ENCODE measurements at places on chromosomes 12 and 14.

GRCh38 chr12:52220477-52220876 is 12.6 kb upstream of the KRT7 start:
- no peak for DNase-seq

DNA sequence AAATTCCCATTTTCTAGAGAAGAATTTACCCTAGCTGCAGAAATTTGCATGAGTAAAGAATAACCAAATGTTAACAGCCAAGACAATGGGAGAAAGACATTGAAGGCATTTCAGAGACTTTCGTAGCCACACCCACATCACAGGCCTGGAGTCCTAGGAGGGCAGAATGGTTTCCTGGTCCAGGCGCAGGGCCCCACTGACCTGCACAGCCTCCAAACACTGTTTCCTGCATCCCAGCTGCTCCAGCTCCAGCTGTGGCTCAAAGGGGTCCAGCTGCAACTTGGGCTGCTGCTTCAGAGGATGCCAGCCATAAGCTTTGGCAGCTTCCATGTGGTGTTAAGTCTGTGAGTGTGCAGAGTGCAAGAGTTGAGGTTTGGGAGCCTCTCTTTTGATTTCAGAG is 6.5 kb upstream of the PRR4 start:
- DNase-seq: no peak

- no peak for DNase-seq
Observed at GRCh38 chr14:100587086-100587762, at the start of gene BEGAIN. BEGAIN (minus strand) TSS chr14:100587417; CDS start chr14:100587290, 127 bp downstream.

GRCh38 chr12:112537710-112538396 is 119.1 kb downstream of the PTPN11 start:
- no peak for DNase-seq

DNA sequence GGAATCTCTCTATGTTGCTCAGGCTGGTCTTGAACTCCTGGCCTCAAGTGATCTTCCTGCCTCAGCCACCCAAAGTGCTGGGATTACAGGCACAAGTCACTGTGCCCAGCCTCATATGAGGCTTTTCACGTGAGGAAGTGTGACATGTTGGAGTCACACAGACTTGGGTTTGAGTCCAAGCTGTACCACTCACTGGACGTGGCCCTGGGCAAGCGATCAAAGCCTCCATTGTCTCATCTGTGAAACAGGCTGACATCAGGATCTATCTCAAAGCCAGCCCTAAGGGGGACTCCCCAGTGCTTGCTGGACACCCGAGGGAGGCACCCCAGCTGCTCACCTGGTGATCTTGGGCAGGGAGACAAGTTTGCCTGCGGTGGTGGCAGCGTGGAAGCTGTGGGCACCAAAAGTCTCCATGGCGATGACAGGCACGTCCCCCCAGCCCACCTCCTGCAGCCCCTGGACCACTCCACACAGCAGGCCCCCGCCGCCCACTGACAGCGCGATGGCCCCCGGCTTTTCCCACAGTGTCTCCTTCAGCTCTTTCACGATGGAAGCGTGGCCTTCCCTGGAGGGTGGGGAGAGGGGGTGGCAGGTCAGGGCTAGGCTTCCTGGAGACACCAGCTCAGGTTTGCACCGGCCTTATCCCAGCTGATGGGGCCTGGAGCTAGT is 6.7 kb downstream of the SDS start:
- DNase-seq: no peak

DNA sequence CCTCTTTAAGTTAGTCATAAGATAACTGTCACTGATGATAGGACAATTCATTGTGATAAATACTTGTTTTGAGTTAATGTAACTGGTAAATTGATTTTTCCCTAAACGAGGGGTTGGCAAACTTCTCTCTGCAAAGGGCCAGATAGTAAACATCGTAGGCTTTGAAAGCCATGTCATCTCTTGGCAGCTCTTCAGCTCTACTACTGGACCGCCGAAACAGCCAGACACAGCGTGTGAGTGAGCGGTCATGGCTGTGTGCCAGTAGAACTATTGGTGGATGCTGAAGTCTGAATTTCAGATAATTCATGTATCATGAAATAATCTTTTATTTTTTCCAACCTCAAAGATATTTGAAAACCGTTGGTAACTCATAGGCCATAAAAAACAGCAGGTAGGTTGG is 9.9 kb downstream of the PIWIL1 start:
- DNase-seq: no peak

DNA sequence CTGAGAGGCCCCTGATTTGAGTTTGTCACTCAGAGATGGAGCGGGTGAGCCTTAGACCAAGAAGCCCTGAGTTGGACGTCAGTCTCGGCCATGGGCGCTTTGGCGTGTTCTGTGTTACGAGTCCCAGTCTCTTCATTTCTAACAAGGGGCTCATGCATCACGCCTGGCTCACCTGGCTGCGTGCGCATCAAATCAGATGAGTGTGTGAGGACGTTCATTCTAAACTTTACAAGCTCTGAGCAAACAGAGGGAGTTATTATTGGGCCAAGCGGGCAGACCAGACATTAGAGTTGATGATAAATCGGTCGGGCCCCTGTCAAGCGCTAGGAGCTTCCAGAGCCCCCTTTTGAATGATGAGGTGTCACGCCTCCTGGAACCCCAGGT is 117.2 kb downstream of the CALM1 start:
- DNase-seq: no peak

DNA sequence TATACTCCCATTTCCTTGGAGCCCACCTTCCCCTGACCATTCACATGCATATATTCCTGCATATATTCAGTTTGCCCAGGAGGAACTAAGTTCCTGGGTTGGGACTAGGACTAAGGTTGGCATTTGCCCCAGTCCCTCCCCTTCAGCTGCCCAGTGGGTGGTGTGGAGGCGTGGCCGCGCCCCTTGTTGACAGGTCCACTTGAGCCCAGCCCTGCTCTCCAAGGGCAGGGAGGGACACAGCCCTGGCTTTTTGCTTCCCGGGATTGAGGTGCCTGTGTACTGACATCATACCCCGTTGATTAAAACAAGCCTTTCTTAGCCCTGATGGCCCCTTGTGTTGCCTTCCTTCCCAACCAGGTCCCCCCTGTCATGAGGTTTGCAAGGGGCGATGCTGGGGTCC is 7.3 kb downstream of the ERBB3 start:
- DNase-seq: no peak

GRCh38 chr14:22378181-22378580 is 210.8 kb downstream of the DAD1 start:
- no peak for DNase-seq

DNA sequence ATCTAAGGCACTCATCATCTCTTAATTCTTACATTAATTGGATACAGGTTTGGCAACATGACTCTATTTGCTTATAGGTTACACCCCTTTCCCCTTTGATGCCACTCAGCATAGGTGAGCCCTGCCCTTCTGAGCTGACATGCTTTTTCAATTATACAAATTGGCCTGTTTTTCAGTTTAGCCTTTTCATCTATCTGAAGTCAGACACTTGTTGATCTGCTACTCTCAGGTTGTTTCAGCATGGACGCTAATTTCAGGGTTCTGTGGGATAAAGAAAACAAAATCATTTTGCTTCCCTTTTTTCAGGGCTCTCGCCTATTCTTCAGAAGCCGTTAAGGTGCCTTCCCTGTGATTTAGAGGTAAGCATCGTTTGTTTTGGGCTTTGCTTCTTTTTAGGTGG is 55.3 kb downstream of the DACT1 start:
- DNase-seq: no peak

DNA sequence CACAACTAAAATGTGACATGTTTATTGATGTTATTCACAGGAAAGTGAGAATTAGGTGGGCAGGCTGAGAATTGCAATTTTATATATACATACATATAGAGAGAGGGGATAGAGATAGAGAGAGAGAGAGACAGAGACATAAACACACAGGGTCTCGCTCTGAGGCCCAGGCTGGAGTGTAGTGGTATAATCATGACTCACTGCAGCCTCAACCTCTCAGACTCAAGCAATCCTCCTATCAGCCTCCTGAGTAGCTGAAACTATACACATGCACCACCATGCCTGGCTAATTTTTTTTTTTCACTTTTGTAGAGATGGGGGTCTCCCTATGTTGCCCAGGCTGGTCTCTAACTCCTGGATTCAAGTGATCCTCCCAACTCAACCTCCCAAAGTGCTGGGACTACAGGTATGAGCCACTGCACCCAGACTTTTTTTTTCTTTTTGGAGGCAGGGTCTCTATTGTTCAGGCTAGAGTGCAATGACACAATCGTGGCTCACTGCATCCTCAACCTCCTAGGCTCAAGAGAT is 49.1 kb downstream of the R3HDM2 start:
- no peak for DNase-seq

DNA sequence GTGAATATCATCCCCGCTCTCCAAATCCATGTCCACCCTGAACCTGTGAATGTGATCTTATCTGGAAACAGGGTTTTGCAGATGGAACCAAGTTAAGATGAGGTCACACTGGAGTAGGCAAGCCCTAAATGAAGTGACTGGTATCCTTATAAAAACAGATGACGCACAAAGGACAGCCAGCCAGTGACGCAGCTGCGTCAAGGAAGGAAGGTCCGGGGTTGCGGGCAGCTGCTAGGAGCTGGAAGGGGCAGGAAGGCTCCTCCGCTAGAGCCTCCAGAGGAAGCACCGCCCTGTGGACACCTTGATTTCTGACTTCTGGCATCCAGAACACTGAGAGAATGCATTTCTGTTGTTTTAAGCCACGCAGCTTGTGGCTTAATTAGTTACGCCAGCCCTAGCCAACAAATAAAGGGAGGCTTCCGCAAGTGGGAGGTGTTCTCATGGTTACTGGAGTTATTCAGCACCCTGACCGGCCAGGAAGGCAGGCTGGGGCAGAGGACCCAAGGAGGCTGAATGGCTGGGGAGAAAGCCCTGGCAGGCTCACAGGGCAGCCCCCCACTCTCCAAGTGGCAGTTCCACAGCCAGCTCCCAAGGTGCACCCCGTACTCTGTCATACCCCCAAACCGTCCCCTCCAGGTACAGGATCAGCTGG is 127.6 kb upstream of the NCOR2 start:
- no peak for DNase-seq

DNA sequence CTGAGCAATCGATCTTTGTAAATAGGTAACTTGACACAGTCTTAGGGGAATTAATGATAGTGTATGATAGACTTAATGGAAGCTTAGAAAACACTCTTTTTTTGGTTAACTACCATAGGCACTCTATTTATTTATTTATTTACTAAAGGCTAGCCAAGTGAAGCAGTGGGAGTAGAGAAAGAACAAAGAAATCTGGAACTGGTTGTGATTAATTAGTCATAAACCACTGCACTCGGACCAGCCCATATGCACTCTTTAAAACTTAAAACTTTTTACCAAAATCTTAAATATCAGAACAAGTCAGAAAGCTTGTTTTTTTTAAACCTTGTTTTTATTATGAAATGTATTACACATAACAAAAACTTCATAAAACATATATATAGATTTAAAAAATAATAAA is 49.5 kb upstream of the SRP54 start:
- DNase-seq: no peak

GRCh38 chr14:74155287-74155686 is 70.5 kb downstream of the LIN52 start:
- no peak for DNase-seq

DNA sequence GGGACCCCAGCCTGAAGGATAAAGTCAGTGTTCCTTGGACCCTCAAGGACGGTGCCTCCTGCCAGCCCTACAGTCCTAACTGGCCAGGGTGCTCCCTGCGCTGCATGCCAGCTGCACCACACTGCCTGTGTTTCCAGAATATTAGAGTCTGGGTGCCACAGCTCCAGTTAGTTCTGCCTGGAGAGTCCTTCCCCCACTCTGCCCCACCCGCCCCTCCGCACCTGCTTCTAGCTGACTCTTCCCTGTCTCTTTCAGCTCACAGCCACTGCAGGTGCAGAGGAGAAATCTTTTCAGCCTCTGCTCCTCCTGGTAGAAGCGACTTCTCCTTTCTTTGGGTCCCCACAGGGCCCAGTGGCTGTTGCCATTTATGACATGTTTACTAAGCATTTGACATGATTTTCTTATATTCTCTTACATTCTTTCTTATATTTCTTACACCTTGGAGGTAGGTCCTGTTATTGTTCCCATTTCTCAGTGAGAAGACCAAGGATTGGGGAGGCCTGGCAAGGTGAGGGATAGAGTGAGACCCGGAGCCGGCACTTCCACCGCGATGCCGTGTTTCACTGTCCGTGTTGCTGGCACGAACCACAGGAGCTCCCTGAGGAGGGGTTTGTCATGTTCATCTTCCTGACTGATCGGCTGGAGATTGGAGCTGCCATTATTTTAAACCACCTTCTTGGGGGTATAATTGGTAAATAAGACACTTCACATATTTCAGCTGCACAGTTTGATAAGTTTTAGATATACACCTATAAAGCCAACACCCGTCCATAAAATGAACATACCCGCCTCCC is 29.4 kb downstream of the SYNE3 start:
- DNase-seq: no peak

DNA sequence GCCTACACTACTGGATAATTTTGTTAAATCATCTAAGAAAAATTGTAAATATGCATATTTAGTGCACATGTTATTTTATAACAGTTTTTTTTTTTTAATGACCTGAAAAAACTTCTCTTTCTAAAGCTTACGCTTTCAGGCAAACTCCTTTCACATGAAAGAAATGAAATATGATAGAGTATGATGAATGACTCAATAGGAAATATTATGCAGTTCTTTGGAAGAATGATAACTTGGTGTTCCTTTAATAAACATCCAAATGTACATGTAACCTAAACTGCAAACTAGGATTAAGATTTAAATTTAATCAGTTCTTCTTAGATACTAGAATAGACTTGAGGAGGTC is 136.6 kb downstream of the FGD4 start:
- DNase-seq: no peak

GRCh38 chr12:11960646-11961045 is 110.1 kb upstream of the BCL2L14 start:
- peak; percentile 87 for DNase-seq

DNA sequence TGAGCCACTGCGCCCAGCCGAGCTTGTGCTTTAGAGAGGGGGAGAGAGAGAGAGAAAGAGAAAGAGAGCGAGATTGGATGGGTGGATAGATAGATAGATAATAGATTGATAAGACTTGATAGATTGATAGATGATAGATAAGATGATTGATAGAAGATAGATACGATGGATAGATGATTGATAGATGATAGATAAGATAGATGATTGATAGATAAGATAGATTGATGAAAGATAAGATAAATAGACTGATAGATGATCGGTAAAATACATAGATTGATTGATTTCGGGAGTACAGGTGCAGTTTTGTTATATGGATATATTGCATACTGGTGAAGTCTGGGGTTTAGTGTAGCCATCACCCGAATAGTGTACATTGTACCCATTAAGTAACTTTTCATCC is 65.9 kb downstream of the SPRING1 start:
- DNase-seq: no peak

DNA sequence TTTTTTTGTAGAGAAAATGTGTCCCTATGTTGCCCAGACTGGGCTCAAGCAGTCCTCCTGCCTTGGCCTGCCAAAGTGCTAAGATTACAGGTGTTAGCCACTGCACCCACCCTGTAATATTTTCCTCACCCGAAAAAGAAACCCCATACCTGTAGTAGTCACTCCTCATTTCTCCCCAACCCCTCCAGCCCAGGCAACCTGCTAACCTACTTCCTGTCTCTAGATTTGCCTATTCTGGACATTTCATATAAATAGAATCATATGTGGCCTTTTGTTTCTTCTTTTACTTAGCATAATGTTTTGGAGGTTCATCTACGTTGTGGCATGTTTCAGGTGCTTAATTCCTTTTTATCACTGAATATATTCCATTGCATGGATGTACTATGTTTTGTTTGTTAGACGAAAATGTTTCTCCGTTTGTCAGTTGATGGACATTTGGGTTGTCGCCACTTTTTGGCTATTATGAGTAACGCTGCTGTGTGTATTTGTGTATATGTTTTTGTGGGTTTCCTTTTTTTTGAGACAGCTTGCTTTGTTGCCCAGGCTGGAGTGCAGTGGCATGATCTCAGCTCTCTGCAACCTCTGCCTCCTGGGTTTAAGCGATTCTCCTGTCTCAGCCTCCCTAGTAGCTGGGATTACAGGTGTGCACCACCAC is 6.2 kb downstream of the ANKRD13A start:
- no peak for DNase-seq
